LHCN-M2 (cell line): ENCODE measurements at places on chromosomes 13 and 19.

GRCh38 chr19:8034178-8034525 lies 18.4 kb upstream of the CCL25 start:
- DNase-seq: no peak

- DNase-seq: no peak
Observed at GRCh38 chr19:36196249-36196648, 18.2 kb downstream of the ZNF565 start.

DNA sequence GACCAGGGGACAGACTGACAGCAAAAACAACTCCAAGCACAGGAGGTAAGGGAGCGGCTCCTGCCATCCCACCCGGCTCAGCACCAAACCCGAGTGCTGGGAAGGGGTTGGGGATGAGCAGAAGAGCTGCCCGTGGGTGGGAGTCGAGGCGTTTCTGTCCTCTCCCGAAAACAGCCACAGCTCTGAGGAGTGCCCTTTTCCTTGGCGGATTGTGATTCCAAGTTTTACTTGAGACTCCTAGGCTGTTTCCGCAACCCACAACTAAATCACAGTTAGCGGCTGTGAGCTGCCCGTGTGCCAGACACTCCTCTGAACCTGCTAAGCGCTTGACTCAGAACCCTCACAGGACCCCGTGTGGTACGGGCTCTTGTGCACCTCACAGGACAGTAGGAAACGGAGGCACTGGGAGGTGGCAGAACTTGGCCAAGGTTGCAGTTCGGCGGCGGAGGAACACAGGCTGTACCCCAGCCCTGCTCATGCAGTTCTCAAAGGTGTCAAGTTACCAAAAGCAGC lies 21.4 kb downstream of the CFAP97D2 start:
- DNase-seq: no peak

DNA sequence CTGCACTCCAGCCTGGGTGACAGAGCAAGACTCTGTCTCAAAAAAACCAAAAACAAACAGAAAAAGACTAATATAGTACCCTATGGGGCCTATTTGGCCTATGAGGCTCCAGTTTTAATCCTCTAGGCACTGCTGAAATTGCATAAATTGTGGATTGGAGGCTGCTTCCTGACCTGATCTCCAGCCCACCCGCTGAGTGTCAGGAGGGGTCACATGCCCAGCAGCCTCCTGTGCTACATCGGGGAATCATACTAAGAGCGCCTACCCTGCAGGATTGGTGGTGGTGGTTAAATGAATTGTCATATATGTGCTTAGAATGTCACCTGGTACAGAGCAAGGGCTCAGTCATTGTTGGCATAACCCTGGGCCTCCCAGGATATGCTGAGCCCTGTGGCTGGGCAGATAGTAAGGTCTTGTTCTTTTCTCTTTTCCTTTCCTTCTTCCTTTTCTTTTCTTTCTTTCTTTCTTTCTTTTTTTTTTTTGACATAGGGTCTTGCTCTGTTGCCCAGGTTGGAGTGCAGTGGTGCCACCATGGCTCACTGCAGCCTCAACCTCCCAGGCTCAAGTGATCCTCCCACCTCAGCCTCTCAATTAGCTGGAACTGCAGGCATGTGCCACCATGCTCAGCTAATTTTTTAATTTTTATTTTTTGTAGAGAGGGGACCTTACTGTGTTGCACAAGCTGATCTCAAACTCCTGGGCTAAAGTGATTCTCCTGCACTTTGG lies 31.3 kb downstream of the LTBP4 start:
- DNase-seq: no peak

GRCh38 chr13:114229506-114229905 lies 5.2 kb upstream of the CDC16 start:
- no peak for DNase-seq

- no peak for DNase-seq
Observed at GRCh38 chr13:109691689-109692088, 94.7 kb downstream of the IRS2 start.

- no peak for DNase-seq
Observed at GRCh38 chr19:8233370-8233769, 24.2 kb downstream of the CERS4 start.

GRCh38 chr13:109387471-109387870 lies 398.9 kb downstream of the IRS2 start:
- no peak for DNase-seq

GRCh38 chr13:95140502-95140901 lies 160.7 kb downstream of the ABCC4 start:
- no peak for DNase-seq

DNA sequence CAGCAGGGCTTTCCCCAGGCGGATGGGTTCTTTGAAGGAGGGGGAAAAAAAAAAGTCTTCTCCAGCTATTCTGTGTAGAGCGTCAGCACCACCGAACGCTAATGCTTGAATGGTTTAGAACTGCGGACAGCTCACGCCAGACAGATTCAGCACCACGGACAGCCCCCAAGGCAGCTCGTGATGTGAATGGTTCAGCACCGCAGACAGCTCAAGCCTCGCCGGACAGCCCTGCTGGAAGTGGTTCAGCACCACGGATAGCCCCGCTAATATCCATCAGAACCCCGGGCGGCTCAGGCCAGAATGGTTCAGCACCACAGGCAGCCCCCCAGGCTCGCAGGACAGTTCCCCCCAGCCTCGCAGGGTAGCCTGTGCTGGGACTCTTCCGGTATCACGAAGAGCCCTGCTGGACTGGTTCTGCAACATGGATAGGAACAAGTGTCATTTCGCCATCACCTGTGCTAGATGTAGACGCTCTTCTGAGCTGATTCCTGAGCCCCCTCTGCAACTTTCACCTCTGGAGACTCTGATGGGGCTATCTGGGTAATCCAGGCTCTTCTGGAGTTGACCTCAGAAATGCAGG lies 4.9 kb upstream of the SMIM17 start:
- peak; percentile 58 for DNase-seq

DNA sequence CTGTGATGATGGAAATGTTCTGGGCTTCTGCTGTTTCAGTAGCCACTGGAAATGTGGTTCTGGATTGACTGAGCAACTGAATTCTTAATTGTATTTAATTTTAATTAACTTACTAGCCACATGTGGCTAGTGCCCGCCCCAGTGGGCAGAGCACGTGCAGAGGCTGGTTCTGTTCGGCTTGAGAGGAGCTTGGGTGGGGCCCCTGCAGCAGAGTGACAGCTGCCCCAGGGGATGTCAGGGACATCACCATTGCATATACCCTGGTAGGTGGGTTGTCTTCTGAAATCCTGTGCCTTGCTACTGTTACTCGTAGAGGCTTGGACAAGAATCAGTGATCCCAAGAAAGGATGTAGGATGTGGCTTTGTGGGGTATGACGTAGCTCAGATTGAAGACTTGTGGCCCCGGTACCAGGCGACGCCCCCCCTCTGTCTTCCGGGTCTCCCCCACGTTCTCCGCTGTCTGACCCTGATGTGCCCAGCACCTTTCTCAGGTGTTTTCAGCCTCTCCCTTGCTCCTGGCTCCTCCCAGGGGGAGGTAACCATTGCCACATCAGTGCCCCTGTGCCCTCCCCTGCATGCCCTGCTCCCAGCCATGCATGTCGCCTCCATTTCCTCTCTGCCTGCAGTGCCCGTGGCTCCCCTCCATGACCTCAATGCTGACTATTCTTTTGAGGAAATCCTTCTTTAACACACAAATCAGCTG lies 102.6 kb upstream of the RNF113B start:
- no peak for DNase-seq

DNA sequence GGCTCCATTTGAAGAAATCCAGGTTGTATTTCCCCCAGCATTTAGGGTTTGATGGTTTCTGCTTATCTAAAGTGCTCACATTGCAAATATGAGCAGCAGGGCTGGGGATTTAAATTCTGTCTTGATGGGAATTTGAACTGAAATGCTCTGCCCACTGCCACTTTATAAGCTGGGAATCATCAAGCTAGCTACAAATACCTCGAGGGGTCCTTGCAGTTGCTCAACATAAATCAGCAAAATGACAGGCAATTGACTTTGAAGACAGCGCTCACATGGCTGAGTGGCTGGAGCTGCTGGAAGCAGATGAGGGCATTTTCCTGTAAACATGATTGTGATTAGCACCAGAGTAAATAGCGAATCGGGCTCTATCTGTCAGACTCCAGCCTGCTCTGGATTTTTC lies 39.4 kb upstream of the MEDAG start:
- DNase-seq: peak; percentile 77

DNA sequence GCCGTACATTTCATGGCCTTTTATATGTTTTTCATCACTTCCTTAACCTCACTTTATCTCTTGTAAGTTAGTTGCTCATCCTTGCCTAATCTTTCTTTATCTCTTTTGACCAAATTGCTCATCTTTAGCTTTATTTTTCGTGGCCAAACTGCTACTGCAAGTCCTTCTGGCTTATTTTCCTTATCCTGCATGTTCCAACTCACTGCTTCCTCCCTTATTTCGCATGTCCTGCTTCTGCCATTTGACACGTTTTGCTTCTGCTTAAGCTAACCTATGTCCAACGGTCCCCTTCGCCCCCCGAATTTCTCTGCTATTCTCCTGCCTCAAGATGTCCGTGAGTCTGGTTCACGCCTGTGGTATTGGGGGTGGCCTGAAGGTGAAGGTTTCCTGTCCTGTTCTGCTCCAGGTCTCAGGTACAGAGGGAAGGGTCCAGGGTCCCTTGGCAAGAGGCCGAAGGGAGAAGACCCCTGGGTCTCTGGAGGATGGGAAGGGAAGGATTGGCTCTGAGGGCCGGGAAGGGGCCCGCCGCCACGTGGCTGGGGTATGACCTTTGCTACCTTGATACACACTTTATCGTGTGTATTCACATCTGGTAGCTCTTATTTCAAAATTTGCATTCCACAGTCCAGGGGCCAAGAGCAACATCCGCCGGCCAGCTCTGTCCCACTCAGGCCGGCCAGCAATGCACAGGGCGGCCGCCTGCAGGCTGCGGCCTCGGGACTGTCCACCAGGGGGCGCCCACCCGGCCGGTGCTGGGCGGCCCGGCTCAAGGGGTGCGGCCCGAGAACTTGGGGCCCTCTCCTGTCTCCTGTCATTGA lies 2.9 kb upstream of the C19orf85 start:
- peak; percentile 45 for DNase-seq

DNA sequence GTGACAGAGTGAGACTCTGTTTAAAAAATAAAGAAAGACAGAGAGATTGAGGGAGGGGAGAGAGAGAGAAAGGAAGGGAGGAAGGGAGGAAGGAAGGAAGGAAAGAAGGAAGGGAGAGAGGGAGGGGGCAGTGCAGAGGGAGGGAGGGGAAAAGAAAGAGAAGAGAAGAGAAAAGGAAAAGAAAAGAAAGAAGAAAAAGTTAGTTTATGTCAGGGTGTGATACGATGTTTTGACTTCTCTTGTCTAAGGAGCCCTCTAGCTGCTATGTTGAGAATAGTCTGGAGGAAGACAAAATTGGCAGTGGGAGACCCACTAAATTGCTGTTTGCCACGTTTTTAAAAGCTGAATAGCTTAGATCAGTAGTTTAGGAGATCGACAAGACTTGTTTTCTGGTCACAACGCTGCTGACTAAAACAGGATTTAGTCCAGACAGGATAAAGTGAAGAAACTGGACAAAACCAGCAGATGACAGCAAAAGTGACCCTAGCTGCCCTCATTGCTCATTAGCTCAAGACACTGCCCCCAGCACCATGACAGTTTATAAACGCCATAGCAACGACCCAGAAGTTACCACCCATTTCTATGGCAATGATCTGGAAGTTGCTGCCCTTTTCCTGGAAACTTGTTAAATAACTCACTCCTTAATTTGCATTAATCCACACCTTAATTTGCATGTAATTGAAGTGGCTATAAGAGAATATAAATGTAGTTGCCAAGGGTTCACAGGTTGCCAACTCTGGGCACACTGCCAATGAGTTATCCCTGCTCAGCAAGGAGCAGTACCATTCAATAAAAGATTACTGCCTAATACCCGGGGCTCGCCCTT lies 11.1 kb downstream of the TEX101 start:
- DNase-seq: peak; percentile 20

DNA sequence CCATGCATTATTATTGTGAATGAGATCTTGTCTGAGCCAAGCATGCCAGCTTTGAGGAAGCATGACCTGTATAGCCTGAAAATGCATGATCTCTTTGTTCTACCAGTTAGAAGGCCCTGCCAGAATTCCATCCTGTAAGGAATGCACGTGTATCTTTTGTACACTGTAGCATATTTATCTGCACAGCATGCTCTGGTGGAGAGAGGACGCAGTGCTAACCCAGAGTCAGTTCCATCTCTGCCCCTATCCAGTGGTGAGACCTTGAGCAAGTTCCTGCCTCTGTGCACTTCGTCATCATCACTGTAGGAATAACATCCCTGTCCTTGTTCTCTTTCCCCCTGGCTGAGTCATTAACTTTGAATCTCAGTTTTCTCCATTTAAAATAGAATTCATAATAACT lies 233.8 kb downstream of the SLC7A1 start:
- DNase-seq: no peak

GRCh38 chr13:40619479-40619814 lies 47.0 kb downstream of the FOXO1 start:
- DNase-seq: peak; percentile 43

DNA sequence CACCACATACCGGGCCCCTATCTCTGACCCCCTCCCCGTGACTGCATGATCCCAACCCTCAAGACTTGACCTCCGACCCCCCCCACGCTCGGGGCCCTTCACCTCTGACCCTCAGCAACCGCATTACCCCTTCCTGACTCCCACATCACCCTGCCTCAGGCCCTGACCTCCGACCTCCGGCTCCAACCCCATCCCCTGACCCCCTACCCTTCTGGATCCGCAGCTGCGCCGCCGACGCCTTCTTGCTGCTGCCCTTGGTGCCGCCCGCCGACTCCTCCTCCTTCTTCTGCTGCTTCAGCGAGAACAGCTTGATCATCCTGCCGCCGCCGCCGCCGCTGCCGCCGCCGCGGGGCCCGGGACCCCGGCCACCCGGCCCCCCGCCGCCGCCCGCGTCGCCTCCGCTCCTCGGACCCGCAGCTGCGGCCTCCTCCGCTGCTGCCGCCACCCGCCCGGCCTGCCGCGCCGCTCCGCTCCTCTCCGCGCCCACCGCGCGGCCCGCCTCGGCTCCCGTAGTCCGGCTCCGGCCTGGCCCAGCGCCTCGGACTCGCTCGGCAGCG lies at the start of gene UBE2M:
TSS of gene UBE2M (minus strand) at position 546 of the 557 bp plus-strand sequence. CDS start at position 316, 230 bp downstream.
- DNase-seq: peak; percentile 17

GRCh38 chr13:21324803-21325202 lies 134.3 kb downstream of the ZDHHC20 start:
- peak; percentile 6 for DNase-seq

DNA sequence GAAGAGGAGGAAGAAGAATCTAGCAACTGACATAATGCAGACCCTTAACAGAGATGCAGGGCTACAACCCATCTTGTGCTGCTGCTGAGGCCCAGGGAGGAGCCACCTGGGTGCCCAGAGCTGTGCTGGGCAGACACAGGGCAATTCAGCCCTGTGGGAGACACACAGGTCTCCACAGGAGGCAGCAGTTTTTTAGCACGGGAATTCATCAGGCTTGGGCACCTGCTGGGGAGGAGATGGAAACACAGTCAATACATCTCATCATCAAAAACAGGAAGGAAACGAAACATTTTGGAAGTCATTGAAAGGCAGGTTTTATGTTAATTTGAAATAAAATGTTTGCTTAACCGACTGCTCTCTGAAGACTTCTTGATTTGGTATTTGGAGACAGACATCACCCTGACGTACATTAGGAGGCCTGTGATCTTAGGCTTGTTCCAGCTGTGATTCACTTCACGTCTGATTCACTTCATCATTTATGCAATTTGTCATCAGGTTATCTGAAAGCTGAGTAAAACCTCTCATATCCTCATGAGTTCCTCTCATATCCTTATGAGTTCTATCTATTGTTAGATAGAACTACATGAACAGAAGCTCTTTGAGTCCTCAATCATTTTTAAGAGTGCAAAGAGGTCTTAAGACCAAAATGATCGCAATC lies 77.4 kb downstream of the CYSLTR2 start:
- DNase-seq: peak; percentile 57
